ENCODE measurements at places on chromosomes 13 and 19. TPM values are rescaled to one million over a fixed set of nuclear protein-coding genes. Genes with fewer than 3 reads are reported as not detected.

BRD4 gene
- 13.4 TPM for total RNA-seq

GPR183 gene
- 0.07 TPM for total RNA-seq

LGALS7 gene
- 26.0 TPM for total RNA-seq

AKT1S1 gene
- 40.6 TPM for total RNA-seq

VSIG10L gene
- total RNA-seq, result 6.3 TPM

FGF14 gene
- not detected for total RNA-seq

MBD3L2 gene
- total RNA-seq, result not detected

FKRP gene
- 12.6 TPM for total RNA-seq

LAIR1 gene
- total RNA-seq, result not detected

CFAP97D2 gene
- total RNA-seq, result not detected

RASIP1 gene
- 3.0 TPM for total RNA-seq

TNFSF9 gene
- 32.9 TPM for total RNA-seq

VMAC gene
- 2.5 TPM for total RNA-seq

PPM1N gene
- 3.0 TPM for total RNA-seq

STX10 gene
- 87.0 TPM for total RNA-seq

ARHGEF1 gene
- 63.1 TPM for total RNA-seq

ZIC5 gene
- not detected for total RNA-seq

PEX11G gene
- 4.5 TPM for total RNA-seq
